Activated naive CD8-positive, alpha-beta T cell treated with anti-CD3 and anti-CD28 coated beads, Interleukin-2, amount 50 U/mL, for 16 hours (primary cell): ENCODE measurements at places on chromosomes 2 and 18.

- no peak for DNase-seq
Measured at GRCh38 chr2:109670556-109671411, 56.6 kb downstream of the SOWAHC start.

- no peak for DNase-seq
Measured at GRCh38 chr18:6557057-6557769, 142.5 kb upstream of the L3MBTL4 start.

- no peak for DNase-seq
Measured at GRCh38 chr18:48949606-48950535, 894 bp downstream of the SMAD7 start.

GRCh38 chr2:80403081-80403480 is 98.5 kb upstream of the LRRTM1 start:
- DNase-seq = no peak

DNA sequence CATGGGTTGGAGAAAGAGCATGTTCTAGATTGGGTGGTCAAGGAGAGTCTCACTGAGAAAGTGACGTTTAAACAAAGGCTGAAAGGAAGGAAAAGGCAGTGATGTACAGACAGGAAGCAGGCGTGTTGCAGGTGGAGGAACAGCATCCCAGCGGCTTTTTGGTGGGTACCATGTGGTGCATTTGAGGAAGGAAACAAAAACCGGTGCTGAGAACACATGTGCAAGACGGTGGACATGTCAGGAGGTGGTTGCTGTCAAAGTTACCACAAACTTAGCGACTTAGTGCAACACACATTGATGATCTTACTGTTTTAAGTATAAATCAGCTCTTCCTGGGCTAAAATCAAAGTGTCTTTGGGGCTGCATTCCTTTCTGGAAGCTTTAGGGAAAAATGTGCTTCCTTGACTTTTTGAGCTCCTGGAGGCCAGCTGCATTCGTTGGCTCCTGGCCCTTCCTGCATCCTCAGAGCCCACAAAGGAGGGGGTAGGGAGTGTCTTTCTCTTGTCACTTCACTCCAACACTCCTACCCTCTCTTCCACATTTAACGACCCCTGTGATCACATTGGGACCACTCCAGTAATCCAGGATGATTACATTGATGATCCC is 380.6 kb downstream of the FBXO15 start:
- no peak for DNase-seq

DNA sequence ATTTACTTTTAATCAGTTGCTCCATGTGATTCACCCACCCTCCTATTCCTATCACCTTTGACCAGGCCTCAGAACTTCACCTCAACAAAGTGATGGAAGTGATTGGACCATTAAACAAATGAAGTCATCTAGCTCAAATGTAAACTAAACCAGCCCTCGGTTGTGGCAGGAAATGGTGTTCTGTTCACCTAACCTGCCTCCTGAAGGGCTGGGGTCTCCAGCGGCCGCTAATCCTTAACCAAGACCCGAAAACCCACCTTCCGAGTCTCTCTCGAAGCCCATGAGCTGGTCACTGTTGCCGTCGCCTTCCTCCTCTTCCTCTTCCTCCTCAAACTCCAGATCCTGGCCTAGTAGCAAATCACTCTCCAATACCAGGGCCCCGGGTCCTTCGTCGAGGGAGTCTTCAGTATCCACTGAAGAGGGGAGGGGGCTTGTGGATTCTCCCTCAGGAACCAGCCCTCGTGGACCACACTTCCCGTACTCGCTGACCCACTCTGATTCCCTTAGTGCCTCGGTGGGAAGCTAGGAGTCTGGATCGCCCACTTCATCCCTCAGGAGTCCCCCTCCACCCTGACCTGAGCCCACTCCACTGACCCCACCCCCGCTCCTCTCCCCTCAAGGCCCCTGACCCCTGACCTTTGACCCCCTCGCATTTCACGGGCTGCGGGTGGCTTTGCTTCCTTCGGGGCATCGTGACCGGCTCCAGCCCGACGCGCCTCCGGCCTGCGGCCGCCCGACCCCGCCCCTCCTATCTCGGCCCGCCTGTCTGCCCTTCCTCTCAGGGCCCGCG is 503 bp downstream of the ZNF513 start:
- DNase-seq = no peak

GRCh38 chr2:216761133-216761532 is 65.8 kb upstream of the IGFBP5 start:
- DNase-seq = no peak

- DNase-seq = no peak
Measured at GRCh38 chr2:205139822-205140463, 542.4 kb upstream of the NRP2 start.

DNA sequence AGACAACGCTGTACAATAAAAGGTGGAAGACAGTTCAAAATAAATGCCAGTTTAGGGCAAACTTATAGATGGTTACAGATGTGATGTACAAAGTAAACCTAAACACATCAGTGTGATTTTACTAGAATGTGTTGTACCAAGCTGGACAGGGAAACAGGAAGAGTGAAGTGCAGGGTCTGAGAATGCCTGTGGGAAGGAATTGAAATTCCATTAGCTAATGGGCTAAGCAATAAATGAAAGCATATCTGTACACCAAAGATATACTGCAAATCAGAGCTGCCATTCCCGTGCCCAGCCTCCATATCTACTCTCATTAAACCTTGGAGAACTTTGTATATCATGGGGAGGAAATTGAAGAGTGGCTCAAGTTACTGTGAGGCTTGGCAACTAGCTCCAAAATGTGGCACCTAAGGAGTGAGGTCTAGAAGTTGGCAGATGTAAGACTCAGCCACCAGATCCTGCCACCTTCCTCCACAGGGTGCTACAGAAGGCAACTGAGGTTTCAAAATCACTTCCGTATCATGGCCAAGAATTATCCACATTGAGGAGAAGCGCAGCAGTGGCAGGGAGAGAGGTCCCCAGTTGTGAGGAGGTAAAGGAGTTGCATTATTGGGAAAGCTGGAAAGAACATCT is 277.8 kb downstream of the TCF4 start:
- no peak for DNase-seq

DNA sequence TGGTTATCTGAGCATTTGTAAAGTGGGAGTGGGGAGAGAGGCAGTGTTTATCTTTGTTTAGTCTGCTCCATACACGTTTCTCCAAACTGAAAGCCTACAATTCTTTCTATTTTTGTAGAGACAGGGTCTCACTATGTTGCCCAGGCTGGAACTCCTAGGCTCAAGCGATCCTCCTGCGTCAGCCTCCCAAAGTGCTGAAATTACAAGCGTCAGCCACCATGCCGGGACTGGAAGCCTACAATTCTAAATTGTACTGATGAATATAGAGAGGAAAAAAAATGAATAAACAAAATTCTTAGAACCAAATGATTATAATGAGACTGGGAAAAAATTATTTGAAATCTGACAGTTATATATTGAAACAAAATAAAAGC is 1.4 kb upstream of the ZFAND2B start:
- no peak for DNase-seq

DNA sequence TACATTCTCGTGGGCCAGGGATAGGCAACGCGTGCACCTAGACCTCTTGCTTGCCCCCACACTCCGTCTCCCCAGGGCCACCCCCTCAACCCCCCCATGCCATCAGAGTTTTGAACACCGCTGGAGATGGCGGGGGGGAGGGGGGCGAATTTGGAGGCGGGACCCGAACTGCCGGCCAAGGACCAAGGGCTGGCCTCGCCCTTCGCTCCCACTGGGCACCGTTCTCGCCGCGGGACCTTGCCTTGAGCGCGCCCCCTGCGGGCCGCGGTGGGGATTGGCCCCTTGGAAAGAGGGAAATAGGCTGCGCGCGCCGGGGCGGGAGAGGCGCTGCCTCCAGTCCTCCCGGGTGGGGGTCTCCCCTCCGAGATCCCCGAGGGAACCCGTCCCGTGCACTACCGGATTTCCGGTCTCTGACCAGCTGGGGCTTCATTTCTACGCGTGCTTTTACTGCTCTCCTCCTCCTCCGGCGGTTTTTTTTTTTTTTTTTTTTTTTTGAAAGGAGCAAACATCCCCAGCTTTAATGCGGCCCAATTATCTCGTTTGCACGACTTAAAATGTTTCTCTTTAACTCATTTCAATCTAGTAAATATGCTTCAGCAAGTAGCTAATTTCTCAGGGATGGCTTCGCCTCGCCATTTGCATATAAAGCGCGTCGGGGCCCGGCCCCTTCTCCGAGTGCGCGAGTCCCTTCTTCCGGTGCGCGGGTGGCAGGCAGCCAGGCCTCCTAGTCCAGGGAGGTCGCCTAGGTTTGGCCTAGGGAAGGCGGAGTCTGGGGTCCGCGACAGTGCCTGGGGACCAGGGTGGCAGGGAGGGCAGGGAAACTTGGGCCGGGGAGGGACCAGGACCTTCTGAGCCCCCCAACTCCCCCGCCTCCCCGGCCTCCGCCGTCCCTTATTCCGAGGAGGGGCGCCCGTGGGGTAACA is 10.0 kb upstream of the GBX2 start:
- no peak for DNase-seq

GRCh38 chr18:32152705-32153448 is 37.0 kb upstream of the MEP1B start:
- no peak for DNase-seq

DNA sequence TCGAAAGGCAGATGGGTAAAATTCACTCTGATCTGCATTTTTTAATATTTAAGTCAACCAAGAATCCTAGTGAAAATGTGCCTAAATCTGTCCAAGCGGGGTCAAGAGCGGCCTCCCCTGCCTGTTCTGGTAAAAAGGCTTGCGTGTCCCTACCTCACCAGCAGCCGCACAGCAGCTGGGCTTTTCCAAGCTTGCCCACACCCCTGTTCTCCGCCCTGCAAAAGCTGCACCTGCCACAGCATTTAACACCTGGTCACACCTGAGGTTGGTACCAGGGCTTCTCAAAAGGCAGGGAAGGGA is 25.8 kb upstream of the TMEM182 start:
- DNase-seq = no peak

- DNase-seq = no peak
Measured at GRCh38 chr2:157786663-157787363, 89.3 kb downstream of the ACVR1 start.

DNA sequence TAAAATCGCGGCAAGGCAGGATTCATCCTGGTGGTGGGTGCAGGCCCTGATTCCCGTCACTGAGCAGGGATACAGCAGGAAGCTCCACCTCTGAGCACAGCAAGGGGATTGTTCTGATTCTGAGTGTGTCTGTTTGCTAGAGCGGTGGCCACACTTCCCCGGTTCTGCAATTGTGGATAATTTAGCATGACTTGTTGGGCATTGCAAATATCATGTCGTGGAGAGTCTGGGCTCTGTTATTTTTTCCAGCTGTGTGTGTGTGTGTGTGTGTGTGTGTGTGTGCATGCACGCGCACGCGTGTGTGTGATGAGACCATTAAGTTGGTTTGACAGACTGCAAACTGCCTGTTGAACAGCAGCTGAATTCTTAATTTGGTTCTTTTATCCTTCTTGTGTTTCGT is 4.1 kb upstream of the TMEM18 start:
- DNase-seq = no peak

GRCh38 chr2:85659324-85659981 is 8.5 kb downstream of the SFTPB start:
- DNase-seq = no peak

GRCh38 chr2:199870581-199870980 is 19.6 kb upstream of the FTCDNL1 start:
- no peak for DNase-seq

DNA sequence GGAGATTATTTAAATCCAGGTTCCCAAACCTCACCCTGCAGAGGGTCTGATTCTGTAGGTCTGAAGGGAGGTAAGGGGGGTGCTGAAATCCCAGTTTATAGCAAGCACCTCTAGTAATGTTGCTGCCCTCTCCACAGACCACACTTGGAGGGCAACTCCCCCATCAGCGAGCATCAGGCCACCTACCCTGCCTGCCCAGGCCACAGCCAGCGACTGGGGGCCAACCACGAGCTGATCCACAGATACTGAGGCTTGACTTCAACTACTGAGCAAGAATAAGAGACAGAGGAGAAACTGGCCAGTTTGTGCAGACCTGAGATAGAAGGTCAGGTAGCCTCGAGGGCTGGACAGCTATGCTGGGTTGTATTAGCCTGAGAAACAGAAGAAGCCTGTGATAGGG is 36.3 kb upstream of the LBH start:
- DNase-seq = no peak

DNA sequence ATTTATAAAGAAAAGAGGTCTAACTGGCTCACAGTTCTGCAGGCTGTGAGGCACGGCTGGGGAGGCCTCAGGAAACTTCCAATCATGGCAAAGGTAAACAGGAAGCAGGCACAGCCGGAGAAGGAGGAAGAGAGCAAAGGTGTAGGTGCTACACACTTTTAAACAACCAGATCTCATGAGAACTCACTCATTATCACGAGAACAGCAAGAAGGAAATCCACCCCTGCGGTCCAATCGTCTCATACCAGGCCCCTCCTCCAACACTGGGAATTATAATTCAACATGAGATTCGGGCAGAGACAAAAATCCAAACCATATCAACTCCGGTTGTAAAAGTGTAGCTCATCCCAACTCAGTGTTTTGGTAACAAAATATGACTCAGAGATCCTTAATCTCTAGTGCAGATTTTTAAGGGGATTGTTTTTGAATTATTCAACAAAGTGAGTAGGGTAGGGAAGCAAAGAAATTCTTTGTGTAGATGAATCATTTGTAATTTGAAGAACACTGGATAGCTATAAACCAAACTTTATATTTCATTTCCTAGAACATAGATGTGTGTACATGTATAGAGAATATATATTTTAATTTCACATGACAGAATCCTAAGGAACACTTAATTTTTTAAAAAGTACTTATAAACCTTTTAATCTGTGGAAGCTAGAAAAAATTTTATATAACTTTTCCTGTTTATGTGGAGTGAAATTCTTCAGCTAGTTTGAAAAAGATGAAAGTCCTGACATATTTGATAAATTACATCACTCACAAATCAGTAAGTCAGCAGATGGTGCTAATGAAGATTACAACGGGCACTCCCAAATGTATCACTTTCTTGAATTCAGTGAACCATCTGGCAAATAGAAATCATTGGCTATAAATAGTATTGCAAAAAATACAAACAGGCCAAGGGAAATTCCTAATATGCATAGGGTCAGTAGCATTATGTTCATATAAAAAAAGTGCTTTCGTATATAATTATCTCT is 130.1 kb downstream of the OLA1 start:
- DNase-seq = no peak

- no peak for DNase-seq
Measured at GRCh38 chr18:43405097-43405496, 127.8 kb upstream of the SYT4 start.
